ENCODE measurements at places on chromosomes 16 and 17.

GRCh38 chr17:27928587-27928986 lies 35.4 kb upstream of the LYRM9 start:
- DNase-seq, result no peak

GRCh38 chr16:4795181-4795827 lies at the start of gene SMIM22:
TSS of gene SMIM22 (plus strand) at chr16:4795369. CDS start at chr16:4795735, 366 bp downstream.
- no peak for DNase-seq

DNA sequence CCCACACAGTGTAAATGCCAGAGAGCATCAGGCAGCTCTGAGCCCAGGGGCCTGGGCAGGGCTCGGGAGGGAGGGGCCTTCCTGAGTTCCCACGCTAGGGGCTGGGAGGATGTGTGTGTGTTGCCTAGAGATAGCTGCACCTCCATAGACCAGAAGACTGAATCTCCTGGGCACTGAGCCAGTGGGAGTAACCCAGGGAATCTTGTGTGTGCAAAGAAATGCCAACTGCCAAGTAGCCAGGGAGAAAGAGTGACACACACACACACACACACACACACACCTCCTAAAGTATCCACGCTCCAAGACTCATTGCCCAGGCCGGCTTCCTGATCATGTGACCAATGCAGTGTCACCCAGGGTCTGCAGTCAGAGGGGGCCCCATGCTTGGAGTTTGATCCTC lies 166.2 kb upstream of the RPL38 start:
- DNase-seq, result no peak

DNA sequence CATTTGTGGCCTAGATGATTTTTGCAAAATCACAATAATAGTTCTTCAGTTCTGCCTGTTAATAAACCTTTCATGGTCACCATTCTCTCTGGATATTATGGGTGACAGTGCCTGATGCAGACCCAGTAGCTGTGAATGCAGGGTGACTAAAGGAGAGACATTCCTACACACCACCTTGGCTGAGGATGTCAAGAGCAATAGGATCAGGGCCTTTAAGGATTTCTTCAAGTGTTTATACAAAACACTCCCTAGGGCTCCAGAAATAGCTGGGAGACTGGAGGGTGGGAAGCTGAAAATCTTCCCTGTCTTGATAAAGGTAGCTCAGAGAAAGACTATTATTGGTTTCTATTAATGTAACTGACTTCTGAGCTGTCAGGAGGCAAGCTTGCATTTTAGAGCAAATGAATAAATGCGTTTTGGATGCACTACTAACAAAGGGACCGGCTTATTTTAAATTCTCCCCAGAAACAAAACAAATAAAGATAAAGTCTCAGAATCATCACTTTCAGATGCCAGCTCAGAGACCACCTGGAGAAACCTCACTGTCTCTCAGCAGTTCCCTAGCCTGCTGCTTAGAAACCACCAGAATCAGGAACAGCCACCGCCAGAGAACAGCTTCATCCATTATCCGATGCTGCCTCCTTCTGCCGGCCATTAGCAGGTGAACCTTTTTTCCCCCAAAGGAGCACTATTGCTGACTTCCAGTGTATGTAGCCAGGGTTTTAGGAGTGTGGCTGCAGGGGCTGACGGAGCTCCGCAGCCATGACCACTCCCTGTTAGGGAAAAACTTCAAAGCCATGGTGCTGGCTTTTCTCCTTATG lies 171.4 kb upstream of the DYNLRB2 start:
- no peak for DNase-seq

DNA sequence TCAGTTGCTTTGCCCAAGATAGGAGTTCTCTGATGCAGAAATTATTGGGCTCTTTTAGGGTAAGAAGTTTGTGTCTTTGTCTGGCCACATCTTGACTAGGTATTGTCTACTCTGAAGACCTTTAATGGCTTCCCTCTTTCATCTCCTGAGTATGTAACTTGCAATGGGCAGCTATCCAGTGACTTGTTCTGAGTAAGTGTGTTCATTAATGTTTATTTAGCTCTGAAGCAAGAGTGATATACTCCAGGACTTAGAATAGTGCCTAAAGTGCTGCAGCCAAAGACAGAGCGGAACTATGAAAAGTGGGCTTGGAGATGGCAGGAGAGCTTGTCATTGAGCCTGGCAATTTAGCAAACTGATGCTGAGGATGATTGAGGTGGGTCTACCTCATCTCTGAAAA lies 8.8 kb upstream of the TANGO6 start:
- no peak for DNase-seq

GRCh38 chr17:83012868-83013778 lies 66.3 kb upstream of the METRNL start:
- no peak for DNase-seq

- no peak for DNase-seq
Measured at GRCh38 chr17:51083981-51084380, 36.7 kb downstream of the SPAG9 start.

- no peak for DNase-seq
Measured at GRCh38 chr16:79320956-79321355, 279.6 kb downstream of the MAF start.

GRCh38 chr16:84029297-84030047 lies 13.1 kb downstream of the SLC38A8 start:
- no peak for DNase-seq

DNA sequence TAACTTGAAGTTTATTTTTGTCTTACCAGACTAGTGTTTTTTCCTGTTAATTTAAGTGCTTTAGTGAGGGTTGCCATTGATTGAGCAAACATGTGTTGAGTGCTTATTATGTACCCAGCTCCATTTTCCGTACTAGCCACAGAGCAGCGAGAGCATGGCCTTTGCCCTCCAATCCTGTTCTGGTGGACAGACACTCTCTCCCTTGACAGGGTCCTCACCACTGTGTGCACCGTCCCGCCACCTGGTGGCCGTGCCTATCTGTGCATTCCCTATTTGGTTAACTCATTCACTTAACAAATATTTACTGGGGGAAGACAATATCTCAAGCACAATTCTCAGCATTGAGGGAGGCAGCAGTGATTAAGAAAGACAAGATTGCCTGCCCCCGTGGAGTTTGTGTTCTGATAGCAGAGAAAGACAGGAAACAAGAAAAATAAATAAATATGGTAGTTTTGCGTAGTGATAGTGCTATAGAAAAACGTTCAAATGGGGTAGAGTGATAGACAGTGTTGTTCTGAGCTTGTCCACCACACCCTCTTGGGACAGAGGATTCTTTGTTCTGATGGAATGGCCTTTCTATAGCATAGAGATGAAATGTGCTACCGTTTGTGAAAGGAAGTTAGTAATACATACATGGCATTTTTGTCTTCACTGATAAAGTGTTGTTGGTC lies 13.0 kb downstream of the CDH13 start:
- peak; percentile 16 for DNase-seq

- DNase-seq, result no peak
Measured at GRCh38 chr16:4327386-4328045, 11.6 kb downstream of the GLIS2 start.

- DNase-seq, result no peak
Measured at GRCh38 chr17:6748617-6749016, 7.2 kb upstream of the XAF1 start.

Measured in stimulated activated CD4-positive, alpha-beta T cell treated with anti-CD3 and anti-CD28 coated beads, Interleukin-2, amount 100 ng/mL, for 4 hours (primary cell).